ENCODE measurements at places on chromosomes 7 and 10.

GRCh38 chr7:139854803-139855497, 25.9 kb downstream of the TBXAS1 start:
- DNase-seq, result no peak

DNA sequence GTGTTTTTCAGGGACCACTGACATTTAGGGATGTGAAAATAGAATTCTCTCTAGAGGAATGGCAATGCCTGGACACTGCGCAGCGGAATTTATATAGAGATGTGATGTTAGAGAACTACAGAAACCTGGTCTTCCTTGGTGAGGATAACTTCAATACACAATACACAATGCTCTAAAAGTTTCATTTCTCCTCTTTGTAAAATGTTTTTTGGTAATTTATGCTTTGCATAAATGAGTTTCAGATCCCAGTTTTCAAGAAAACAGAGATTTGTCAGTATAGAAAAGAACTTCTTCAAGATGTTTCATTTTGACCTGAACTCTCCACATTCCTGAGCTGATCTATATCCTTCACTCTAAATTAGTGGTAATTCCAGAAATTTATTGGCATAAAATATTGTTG, 14.2 kb downstream of the ZNF92 start:
- DNase-seq, result no peak

GRCh38 chr7:39656415-39656814, 33.0 kb downstream of the RALA start:
- DNase-seq, result no peak

DNA sequence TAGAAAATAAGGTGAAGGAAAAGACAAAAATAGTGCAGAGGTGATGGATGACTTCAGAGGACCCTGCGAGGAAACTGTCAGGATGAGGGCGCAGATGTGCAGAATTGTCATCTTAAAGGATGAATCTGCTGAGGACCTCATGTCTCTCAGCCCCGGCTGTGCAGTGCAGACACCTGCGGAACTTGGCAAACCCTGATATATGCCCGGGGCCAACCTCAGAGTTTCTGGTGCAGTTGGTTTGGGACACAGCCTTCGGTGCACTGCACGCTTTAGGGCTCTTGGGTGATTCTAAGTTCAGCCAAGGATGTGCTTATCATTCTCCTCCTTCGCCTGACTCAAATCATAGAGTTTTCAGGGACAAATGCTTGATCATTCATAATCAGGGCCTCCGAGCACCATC, 310.1 kb downstream of the TCERG1L start:
- no peak for DNase-seq

DNA sequence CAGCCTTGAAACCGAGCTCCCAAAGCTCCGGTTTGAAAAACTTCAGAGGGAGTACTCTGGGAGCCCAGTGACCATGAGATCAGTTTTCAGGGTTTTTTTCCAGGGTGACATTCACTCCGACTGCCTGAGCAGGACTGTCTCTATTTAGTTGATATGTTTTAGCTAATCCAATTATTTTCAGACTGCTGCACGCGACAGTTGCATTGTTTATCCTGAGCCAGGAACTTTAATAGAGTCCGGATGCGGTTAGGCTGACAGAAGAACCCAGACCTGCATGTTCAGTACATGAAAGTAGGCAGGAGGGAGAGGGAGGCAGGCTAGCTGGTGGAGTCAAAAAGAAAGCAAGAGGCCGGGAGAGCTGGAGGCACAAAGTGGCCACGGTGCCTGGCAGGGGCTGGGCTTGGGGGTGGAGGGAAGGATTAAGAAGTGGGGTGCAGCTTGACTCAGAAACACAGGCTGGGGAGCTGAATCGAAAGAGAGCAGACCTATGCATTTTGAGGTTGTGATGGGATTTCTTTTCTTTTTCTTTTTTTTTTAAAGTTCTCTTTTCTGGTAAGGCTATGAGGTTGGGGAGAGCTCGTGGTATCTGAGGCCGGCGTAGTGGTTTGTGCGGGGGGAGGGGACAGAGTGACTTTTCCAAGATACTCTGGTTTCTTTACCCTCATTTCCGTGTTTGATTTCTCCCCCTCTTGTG, 5.7 kb downstream of the GATA3 start:
- no peak for DNase-seq

GRCh38 chr10:78215645-78216044, 182.0 kb downstream of the RPS24 start:
- DNase-seq, result no peak

GRCh38 chr7:106119719-106120118, 7.6 kb upstream of the SYPL1 start:
- no peak for DNase-seq

Measured in D341Med (cell line).